MG63 (cell line): ENCODE measurements at places on chromosomes 1 and 21.

- DNase-seq = peak; percentile 67
Measured at GRCh38 chr21:34129039-34129891, 55.9 kb downstream of the MRPS6 start.

GRCh38 chr1:59446257-59446901 is 149.5 kb downstream of the FGGY start:
- peak; percentile 31 for DNase-seq

GRCh38 chr1:39409055-39409816 is 82.2 kb upstream of the BMP8A start:
- peak; percentile 49 for DNase-seq

- DNase-seq = no peak
Measured at GRCh38 chr1:12422488-12422887, 192.7 kb downstream of the VPS13D start.

DNA sequence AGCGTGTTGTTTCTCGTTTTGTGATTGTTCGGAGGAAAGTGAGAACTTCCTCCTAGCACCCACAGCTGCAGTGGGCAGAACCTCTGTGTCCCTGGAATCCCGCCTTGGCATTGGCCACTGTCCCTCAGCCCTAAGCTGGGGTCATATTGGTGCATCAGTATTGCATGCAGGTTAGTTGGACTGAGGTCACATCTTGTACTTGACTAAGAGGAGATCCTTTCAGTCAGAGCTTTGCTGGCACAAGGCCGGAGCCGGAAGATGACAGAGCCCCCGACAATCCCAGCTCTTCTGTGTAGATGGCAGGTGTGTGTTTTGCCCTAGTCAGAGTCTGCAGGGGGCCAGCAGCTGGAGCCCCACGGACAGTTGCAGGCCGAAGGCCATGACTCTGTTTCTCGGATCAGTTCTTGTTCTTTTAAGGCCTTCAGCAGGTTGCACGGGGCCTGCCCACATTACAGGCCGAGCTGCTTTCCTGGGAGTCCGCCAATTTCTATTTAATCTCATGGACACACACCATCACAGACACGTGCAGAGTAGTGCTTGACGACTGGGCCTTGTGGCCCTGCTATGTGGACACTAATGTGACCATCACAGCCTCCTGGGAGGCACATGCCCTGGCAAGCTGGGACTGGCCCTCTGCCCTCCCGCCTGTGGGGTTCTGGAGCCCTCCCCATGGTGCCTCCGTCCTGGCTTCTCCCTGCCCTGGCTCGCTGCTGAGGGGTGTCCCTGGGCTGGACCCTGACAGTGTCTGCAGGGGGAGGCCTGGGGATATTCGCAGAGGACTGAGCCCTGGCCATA is 14.9 kb downstream of the SNAP47 start:
- no peak for DNase-seq

DNA sequence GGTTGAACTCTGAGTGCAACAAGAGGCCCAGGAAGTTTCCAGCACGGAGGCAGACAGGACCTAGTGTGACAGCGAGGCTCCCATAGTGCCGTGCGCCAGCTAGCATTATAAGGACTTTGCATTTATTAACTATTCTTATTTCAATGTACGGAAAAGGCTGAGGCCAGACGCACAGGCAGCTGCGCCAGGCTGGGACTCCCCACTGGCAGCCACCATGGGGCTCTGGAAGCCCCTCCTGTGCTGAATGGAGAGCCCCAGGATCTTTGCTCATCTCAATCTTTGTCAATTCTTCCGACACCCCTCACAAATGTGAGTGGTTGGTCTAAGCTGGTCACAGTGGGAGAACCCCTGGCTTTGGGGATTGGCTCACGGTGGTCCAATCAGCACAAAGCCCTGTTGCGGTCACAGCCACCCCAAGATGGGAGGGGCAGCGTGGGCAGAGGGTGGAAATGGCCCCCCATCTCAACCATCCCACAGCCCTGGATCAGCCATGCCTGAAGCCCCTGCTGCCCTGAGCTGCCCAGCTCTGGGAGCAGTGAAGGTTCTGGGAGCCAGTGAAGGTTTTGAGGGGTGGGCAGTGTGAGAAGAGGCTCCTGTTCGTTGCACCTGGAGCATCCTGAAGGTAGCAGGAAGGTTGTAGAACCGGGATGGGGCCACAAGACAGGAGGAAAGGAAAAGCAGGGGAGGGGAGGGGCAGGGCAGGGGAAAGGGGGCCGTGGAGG is 59.5 kb upstream of the ADARB1 start:
- DNase-seq = no peak

DNA sequence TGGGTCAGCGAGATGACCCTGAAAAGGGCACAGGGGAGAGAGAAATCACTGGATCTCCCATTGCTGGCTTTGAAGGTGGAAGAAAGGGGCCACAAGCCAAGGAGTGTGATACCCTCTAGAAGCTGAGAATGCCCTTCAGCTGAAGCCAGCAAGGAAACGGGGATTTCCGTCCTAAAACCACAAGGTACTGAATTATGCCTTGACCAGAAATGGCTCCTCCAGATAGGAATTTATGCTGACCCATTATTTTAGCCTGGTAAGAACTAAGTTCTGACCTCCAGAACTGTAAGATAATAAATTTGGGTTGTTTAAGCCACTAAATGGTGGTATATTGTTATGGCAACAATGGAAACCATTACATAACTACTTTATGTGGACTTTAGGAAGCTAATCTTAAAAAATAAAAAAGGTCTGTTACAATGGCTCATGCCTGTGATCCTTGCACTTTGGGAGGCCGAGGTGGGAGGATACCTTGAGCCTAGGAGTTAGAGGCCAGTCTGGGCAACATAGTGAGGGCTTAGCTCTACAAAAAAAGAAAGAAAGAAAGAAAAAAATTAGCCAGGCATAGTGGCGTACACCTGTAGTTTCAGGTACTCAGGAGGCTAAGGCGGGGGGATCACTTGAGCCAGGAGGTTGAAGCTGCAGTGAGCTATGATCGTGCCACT is 3.6 kb upstream of the H6PD start:
- DNase-seq = no peak

DNA sequence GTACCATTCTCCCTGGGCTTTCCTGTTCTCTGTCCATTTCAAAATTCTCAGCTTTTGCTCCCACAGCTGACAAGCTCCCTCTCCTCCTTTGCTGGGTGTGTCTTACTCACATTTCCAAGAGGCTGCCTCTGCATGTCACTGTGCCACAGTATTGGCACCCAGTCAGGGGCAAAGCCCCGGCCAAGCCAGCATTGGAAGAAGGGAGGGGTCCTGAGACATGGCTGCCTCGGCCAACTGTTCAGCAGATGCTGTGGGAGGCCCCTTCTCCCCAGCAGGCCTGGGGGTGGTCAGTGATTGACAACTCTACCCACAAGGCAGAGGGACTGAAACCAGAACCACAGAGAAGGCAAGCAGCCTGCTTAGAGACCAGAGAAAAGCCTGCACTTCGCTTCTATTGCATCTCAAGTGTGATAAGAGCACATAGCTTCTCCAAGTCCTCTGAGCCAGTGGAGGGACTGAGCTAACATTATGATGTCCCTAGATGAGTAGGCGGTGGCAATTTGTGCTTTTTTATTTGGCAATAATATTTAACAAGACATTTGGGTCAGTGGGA is 294.1 kb downstream of the SIPA1L2 start:
- DNase-seq = no peak

DNA sequence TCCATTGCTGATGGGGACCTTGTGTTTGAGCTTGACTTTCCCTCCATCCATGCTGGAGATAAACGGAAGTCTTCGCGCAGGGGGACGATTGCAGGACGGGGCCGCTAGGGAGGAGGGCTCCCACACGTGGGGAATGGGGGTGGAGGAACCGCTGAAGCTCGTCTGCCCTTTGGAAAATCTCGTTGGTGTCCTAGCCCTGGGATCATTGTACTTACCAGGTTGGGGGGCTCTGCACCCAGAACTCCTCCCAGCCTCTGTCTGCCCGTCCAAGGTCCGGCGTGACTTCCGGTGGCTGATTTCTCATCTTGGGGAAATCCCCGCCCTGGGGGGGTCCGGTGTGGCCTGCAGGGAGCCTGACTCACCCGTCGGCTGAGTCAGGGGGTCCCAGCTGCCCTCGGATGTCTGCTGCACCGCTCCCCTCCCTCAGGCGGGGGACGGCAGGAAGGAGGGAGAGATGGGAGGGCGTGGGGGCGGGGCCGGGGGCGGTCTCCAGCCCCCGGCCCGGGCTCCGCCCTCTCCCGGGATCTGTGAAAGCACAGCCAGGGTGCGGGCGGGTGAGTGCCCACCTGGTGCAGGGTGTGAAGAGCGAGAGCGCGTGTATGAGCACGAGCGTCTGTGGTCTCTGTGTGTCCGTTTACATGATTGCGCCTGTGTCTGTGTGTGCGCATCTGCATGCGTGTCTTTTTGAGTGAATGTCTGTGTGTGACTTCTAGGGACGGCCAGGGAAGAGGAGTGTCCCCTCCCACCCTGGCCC is 35.8 kb downstream of the PIK3CD start:
- DNase-seq = peak; percentile 73

- peak; percentile 37 for DNase-seq
Measured at GRCh38 chr1:2382621-2383361, 8.6 kb downstream of the MORN1 start.

DNA sequence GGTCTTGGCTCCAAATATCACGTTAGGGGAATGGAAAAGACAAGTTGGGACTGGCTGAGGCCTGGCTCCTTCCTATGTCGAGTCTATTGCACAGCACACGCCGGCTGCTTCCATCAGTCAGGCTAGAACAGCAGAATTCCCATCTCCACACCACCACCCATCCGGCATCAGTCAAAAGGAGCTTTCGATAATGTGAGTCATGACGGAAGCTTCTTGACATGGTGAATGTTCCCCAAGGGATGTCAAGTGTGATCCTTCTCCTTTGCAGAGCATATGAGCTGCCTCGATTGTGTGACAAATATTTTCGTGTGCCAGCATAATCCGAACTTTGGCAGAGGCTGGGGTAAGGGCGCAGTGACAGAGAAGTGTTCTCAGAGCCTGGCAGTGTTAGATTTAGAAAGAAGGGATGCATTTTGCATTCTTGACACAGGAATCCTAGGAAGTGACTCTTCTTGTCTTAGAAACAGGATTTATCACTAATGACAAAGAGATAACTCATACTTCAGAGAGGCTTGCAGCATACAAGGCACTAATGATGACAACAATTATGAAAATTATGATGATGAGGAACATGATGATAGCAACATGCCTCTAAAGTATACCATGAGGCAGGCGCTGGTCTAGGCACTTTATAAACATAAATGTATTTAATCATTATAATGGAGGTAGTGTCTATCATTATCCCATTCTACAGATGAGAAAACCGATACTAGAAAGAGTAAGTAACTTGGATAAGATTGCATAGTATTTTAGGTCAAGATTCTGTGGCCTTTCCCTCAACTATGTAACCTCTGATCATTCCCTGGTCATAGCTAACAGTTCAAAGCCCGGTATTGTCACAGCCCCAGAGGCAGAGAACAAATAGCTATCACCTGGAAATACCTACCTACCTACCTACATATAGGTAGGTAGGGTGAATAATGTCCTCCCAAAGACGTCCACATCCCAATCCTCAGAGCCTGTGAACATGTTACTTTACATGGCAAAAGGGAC is 135.0 kb downstream of the KCNJ6 start:
- DNase-seq = no peak

DNA sequence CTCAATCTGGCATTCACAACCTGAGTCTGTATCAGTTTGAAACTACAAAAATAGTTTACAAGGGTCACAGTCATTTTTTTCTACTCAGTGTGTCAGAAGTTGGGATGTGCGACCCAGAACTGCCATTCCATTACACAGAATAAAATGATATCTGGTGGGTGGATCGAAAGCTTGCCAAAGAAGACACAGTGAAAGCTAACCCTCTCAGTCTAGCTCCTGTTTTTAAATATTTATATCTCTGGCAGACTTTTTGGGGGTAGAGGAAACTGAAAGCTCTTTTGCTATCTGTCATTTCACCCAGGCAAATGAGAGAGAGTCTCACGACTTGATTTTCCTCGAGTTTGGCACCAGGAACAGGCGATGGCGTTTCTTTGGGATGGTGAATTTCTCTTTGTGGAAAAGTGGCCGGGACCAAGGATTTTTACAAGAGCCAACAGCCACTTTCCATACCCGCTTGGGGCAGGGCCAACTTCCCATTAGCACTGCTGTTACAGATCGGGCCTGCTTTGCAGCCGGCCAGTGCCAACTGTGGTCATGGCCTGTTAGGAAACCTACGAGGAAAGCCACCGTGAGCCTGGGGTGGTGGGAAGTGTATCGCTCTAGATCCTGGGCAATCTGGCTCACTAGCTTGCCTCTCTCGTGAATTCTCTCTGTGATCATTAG is 185.5 kb upstream of the NFIA start:
- peak; percentile 7 for DNase-seq

- DNase-seq = no peak
Measured at GRCh38 chr1:210684466-210685294, 356.0 kb downstream of the HHAT start.

DNA sequence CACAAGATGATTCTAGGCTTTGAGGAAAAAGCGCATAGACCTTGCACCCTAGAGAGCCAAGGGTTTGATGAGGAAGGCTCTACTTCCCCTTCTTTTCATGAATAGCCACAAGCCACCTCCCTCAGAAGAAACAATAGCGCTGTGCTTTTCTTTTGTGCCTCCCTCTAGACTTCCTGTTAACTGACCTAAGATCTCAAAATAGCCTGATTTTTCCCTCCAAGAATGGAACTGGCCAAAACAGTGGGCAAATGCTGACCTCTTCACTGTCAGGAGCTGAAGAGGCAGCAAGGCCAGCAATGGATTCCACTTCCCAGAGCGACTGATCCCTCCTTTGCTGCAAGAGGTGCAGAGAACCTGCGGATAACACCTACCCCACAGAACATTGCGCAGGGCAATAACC is 362.8 kb downstream of the KCNH1 start:
- DNase-seq = no peak

- DNase-seq = no peak
Measured at GRCh38 chr1:99829269-99829668, 20.9 kb upstream of the AGL start.

DNA sequence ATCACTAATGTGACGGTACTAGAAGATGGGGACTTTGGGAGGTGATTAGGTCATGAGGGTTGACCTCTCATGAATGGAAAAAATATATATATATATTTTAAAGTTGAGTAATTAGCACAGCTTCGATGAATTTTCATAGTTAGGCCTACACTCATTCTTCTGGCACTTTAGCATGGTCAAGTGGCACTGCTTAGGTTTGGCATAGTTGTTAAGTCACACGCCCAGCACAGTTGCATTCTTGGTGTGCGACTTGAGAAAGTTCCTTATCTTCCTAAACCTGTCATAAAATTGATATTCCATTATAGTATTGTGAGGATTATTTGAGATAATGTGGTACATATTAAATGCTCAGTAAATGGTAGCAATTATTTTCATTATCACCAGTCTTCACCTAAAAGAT is 47.7 kb downstream of the MAN1A2 start:
- DNase-seq = no peak

- no peak for DNase-seq
Measured at GRCh38 chr21:45799765-45800338, 156.3 kb downstream of the PCBP3 start.

- no peak for DNase-seq
Measured at GRCh38 chr1:6450943-6451373, 15.0 kb downstream of the TNFRSF25 start.

- peak; percentile 86 for DNase-seq
Measured at GRCh38 chr21:45140346-45140940, 66.1 kb downstream of the ADARB1 start.

- no peak for DNase-seq
Measured at GRCh38 chr21:31184459-31184858, 146.2 kb upstream of the KRTAP19-8 start.

- no peak for DNase-seq
Measured at GRCh38 chr1:203678943-203679661, 52.5 kb downstream of the ATP2B4 start.
